ENCODE measurements at places on chromosomes 7 and 10.

- DNase-seq, result peak; percentile 39
These were observed 1.4 kb downstream of the CAV1 start for GRCh38 chr7:116525913-116526861.

GRCh38 chr7:39688611-39689480, 65.5 kb downstream of the RALA start:
- no peak for DNase-seq

DNA sequence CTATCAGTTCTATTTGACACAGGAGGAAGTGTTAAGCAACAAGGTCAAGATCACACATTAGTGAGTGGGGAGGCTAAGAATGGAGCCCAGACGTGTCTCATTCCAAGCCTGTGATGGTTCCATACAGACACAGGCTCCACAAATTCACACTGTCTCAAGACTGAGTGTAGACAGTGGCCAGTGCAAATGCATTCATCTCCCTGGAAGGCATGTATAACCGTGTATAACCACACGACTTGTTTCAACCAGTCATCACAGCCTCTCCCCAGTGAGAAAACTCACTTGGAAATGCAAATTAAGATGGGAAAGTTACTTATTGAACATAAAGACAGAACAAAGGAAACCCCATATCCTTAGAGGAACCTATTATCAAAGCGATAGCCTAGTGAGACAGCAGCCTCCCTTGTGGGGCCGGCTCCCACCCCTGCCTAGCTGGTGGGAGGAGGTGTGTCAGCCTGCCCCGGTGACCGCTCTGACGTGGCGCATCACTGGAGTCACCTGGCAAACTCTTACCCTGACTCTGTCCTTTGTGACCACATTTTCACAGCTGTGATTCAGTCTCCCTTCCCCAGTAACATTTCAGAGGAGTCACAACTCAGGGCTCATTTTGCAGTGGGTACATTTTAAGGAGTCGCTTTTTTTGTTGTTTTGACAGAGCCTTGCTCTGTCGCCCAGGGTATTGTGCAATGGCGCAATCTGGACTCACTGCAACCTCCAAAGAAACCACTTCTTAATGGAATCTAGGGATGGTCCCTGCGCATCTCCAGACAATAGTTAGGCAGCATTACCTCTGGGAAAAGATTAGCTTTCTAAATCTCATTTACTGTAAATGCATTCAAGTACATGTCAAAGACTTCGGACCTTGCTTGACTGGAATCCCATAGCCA, 126.6 kb upstream of the PARD3 start:
- DNase-seq, result no peak

GRCh38 chr10:49005270-49005669, 65.6 kb upstream of the LRRC18 start:
- DNase-seq, result no peak

DNA sequence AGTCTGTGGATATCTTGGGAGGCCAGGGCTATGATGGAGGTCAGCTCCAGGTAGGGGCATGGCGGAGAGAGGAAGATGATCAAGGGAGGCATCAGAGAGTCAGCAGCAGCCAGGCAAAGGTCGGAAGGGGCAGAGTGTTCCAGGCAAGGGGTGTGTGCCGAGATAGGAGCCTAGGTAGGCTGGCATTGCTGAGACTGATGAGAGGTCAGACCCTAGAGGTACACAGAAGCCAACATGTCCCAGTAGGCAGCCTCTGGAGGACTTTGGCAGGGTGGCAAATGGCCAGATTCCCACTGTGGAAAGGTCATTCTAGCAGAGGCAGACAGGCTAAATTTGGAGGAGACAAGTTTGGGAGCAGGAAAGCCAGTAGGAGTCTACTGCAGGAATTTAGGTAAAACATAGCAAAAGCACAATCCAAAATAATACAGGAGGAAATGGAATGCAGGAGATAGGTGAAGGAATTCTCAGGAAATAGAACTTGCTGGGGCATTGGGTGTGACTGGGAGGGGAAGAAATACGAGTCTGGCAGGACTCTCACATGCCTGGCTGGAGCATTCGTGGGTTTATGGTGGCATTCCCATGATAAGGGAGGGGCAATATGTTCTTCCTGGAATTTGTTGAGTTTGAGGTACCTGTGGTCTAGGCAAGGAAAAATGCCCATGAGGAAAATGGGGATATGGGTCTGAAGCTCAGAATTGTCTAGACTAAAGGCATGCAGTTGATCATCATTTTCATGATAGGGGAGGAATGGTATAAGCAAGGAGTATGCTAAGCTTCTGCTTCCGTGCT, 25.7 kb downstream of the TMEM176A start:
- DNase-seq, result no peak

DNA sequence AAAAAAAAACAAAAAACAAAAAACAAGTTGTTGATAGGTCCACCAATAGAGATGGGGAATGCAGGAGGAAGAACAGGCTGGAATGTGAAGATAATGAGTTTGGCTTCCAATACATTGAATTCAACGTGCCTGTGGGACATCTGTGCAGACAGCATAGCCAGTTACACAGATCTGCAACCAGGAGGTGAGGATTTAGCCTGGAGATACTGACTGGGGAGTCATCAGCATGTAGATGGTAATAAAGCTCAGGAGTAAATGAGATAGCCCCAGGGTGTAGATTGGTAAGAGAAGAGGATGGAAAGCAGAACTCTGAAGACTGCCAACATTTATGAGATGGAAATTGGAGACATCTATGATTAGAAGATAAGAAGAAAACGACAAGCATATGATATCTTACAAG, 4.7 kb upstream of the TRIM8 start:
- DNase-seq, result no peak

- DNase-seq, result no peak
These were observed 58.6 kb downstream of the PROSER2 start for GRCh38 chr10:11881477-11882417.

GRCh38 chr10:77638321-77639101, 903 bp upstream of the KCNMA1 start:
- no peak for DNase-seq

- no peak for DNase-seq
These were observed 412.6 kb downstream of the GFRA1 start for GRCh38 chr10:115860182-115861107.

DNA sequence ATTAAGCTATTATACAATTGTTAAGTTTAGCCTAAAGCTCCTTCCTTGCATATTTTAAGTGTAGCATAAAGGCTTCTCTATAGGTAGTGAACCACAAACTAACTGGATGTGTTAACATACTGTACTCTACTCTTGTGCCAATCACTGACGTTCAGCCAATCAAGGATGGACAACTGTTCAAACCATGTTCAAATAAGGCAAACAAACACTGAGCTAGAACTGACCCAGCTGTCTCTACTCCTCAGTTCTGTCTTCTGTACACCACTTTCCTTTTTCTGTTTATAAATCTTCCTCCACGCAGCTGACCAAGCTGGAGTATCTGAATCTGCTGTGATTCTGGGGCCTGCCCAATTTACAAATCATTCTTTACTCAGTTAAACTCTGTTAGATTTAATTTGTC, 188.7 kb upstream of the MBL2 start:
- no peak for DNase-seq

DNA sequence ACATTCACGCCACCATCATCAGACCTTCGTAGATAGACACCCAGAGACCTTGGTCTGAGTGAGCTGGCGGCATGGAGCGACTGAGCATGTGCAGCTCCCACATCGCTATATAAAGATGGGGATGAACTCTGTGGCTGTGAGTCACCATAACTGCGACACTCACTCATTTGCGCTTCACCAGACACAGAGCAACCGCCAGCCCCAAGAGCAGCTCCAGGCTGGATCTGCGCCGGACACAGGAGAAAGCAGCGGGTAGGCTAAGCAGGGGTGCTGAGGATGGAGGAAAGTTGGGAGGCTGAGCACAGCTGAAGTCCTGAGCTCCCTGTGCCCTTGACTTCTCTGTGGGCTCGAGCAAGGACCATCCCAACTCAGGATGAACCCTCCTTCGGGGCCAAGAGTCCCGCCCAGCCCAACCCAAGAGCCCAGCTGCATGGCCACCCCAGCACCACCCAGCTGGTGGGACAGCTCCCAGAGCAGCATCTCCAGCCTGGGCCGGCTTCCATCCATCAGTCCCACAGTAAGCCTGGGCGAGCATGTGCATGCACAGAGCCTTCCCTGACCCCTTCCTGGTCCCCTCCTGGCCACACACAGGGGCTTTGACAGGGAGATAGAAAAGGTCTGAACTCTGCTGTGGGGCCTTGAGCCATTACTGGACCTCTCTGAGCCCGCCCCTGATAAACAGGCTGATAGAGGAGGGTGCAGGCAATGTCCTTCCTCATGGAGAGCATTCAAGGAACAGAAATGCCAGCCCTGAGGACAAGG, at the start of gene OPN4:
Gene OPN4, plus strand, starts transcription at position 137 of the 762 bp plus-strand sequence. Its CDS starts 237 bp downstream, at position 374.
- DNase-seq, result no peak

DNA sequence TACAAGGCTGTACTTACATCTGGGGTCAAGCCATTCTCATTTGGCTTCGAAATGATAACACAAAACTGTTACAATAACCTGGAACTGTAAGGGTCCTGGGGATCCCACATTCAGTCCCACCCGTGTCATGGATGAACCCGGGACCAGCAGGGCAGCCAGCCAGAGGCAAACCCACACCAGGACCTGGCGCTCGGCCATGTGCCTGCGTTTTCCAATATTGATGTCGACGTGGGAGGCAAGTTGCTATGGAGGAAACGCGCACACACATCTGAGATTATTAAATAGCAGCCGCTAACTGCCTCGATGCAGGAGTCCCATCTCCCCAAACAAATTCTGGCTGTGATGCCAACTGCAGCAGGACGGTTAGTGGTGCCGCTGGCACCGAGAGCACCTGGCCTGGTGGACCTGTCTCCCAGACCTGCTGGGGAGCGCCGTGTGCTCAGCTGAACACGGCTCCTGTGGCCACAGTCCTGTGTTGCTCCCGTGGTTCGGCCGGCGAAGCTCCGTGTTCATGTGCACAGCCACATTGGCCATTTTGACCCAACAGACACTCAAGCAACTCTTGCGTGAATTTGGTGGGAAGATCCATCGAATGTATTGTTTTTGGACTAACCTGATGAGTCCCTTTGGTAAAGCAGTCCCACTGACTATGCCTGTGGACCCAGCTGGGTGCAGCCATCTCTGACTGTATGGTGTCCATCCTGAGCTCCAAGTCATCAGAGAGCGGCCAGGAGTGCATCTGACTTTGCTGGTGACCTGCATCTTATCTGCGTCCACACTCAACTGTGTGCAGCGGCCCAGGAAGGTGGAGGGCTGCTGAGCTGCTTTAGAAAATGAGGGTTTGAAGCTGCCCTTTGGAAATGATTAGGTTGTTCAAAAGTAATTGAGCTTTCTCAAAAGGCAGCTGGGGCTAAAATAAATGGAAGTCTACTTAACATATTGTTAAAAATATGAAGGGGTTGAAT, 398.2 kb downstream of the DNAJB6 start:
- no peak for DNase-seq

DNA sequence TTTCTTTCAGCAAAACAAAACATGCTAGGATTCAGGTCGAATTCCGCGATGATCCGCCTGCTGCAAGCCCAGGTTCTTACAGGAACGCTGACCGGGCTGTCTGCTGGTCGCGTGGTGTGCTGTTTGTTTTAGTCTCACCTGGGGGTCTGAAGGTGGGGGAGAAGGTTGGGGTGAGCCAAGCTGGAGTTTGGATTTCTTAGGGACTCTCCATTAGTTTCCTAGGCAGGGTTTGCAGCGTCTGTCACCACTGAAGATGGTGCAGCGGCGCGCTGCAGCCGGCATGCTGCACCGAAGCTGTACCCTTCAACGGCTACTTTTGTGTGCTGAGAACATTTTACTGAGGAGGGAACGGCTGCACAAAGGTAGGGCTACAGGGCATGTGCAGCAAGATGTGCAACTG, 48.7 kb downstream of the GCC1 start:
- no peak for DNase-seq

- DNase-seq, result no peak
These were observed 19.2 kb downstream of the CFAP70 start for GRCh38 chr10:73339436-73339835.

GRCh38 chr7:34835901-34836600, 178.0 kb downstream of the NPSR1 start:
- no peak for DNase-seq

- DNase-seq, result no peak
These were observed 131.0 kb upstream of the EEPD1 start for GRCh38 chr7:36021917-36022550.

GRCh38 chr7:101487105-101487458, 124.4 kb downstream of the COL26A1 start:
- DNase-seq, result no peak

- DNase-seq, result no peak
These were observed 5.7 kb downstream of the OSBPL3 start for GRCh38 chr7:24974026-24974832.

DNA sequence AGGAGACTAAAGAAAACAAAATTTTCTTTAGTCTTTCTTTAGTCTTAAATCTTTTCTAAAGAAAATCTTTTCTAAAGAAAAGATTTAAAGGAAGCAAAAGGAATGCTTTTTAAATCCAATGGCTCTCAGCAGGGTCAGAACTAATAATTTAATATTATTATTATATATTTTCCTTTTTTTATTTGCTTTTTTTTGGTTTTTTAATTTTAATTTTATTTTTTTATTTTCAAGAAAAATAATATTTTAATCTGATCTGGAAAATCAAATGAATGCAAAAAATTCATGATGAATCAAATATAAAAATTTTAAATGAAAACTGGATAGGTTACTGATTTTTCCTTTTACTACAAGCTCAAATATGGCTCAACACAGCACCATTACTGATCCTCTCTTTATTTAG, 70.7 kb upstream of the HECW1 start:
- DNase-seq, result no peak
